Kidney epithelial cell (primary cell): ENCODE measurements at places on chromosomes 11 and 22. TPM values are rescaled to one million over a fixed set of nuclear protein-coding genes. Genes with fewer than 3 reads are reported as not detected.

DNA sequence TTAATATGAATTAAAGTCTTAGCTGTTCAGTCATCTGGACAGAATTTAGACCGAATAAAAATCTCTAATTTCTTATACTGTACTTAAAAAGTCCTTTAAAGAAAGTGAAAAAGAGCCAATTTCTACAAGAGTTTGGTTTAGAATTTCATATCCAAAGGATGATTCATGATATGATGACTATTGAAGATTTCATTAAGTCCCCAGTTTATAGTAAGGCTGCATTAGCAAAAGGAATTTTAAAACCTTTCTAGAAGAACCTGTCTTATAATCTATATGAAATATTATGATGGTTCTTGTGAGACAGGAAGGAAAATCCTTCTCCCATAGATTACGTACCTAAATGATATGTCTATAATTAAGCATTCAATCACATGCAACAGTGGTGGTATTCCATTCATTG lies 34.8 kb downstream of the TSG101 start:
- DNase-seq, result no peak

GRCh38 chr11:104524254-104524653 lies 360.3 kb upstream of the PDGFD start:
- DNase-seq, result no peak

- DNase-seq, result no peak
These were observed 3.6 kb downstream of the C11orf68 start for GRCh38 chr11:65915101-65915820.

DNA sequence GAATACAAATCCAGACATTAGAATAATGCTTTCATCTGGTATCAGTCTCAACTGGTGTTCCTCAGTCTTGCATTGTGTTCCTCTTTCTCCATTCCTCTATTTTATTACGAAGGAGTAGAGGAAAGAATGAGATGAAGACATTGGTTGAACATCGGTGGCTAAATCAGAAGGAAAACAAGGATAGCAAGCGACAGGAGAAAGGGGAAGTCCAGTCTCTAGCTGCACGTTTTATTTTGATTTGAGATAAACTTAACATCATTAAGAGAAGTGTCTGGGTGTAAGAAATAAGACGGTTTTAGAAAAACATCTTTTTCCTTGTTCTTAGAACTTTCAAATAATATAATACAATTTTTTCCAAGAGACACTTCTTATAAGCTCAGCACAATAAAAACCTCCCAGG lies 6.2 kb downstream of the SOX6 start:
- no peak for DNase-seq

- DNase-seq, result no peak
These were observed 55.4 kb upstream of the CYP2D6 start for GRCh38 chr22:42185915-42186439.

GRCh38 chr11:7604331-7604955 lies 68.9 kb downstream of the CYB5R2 start:
- no peak for DNase-seq

DNA sequence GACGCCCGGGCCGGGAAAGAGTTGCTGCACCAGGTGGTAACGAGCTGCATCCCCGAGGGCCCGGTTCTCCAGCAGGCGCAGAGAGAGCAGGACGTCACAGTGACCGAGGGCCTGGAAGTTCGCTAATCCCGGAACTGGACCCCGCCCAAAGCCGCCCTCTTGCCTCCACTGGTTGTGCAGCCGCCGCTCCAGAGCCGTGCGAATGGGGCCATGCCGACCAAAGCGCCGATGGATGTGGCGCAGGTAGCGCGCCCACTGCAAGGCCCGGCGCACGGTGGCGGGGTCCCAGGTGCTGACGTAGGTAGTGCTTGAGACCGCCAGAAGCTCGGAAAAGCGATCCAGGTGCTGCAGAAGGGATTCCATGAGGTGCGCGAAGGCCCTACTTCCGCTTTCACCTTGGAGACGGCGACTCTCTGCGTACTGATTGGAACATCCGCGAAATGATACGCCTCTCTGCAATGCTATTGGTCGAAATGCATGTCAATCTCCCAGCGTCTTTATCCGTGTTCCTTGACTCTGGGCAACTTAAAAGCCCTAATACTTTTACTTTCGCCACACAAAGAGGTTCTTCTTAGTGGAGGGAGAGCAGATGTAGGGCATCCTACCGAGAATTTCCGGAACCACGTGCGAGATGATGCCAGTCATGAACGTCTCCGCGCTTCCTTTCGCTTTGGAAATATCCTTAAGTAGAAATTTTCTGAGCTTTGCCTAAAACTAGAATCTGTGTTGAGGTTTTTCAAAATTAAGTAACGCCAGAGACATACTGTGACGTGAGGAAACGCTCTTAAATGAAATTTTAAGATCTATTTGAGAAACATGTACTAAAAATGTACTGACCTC lies at the start of gene FANCF:
FANCF (minus strand) TSS at position 376 of the 840 bp plus-strand sequence; CDS start at position 363, 13 bp downstream.
- DNase-seq, result peak; percentile 90

DNA sequence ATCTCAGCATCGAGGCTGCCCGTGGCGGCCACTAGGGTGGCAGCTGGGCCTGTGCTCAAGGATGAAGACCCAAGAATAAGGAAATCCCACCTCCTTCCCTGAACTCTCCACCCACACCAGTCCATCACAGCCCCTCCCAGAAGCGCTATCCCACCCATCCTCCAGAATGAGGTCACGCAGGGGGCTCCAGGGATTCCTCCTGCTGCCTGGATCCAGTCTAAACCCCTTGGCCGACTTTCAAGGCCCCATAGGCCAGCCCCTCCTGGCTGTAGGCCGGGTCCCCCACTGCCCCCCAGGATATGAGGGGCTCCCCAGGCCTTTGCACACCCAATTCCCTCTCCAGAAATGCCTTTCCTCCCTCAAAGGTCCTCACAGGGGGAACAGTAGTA lies 19.0 kb upstream of the SCGB1A1 start:
- no peak for DNase-seq

- no peak for DNase-seq
These were observed 65.3 kb upstream of the TENM4 start for GRCh38 chr11:79506124-79506523.

GRCh38 chr11:114607753-114608459 lies 12.3 kb upstream of the NXPE4 start:
- DNase-seq, result no peak

- no peak for DNase-seq
These were observed 4.9 kb downstream of the RGL4 start for GRCh38 chr22:23695571-23696325.

DNA sequence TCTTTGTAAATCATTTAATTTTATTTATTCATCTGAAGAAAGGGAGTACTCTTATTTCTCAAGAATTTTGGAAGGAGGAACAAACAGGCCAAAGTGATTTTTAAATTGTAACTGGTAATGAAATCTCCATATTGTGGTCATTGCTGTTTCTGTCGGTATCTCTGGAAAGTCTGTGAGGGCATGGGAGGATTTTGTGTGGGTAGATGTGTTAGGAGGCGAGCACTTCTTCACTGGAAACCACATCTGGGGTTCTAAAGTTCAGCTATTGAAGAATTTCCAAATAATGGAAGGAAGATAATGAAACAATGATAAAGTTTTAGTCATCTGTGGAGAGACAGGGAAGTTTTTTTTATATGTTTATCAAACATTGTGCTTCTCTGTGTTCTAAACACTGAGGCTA lies 6.6 kb downstream of the TRIM34 start:
- DNase-seq, result no peak

DNA sequence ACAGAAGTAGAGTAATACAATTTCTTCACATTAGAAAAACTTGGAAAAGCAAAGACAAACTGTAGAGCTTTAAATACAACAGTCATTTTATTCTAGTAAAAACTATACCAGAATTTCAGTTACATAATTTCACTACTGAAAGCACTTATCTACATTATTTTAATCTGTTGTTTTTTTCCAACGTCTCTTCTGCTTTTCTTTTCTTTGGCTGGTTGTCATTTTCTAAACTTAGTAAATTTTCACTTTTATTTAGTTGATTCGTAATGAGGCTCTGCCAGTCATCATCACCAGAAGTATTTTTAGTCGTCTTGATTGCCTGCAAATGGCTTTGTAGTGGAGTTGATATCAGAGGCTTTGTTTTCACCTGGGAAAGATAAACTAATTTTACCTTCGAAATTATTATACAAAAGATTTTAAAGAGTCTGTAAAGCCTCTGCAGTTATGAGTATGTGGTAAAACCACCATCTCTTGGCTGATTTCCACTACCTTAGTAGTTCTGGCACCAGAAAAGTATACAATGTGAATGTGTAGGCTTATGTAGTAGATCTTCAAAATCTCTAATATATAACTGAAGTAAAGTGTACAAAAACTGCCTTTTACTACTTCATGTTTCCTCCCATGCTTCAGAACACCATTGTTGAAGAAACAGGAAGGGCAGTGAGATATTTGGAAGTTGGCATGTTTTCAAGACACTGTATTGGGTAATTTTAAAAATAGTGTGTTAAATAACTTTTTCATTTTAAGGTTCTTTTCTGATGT lies 19.2 kb downstream of the EIF3M start:
- DNase-seq, result no peak

DNA sequence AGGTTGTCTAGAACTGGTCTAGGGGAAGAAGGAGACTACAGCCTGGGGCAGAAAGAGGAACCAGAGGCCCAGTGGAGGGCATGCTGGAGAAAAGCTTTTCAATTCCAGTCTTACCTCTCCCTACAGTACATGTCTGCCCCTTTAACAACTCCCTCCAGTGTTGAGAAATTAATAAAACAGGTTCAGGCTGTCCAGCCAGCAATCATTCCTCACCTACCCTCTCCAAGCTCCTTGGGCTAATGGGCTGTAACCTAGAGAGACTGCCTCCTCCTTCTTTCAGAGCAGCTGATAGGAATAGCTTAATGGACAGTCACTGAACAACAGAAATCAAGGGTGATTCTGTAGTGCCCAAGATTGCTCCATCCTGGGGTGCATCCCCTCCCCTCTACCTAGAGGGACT lies 8.8 kb downstream of the SLC35F2 start:
- DNase-seq, result no peak

DNA sequence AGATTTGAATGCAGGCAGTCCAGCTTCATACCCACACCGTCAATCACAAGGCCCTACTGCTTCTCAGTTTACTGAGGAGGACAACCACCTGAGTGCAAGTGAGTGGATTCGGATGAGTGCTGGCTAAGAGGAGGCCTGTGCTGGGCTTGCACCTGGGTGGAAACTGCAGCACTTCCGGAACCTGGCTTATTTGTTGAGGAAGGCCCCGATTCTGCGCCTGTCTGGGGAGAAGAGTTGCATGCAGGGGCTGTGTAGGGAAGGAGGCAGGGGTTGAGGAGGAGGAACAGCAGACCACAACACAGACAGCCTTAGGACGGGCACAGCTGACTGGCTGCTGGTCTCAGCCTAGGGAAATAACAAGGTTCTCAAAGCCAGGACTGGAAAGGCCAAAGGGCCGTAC lies 20.8 kb downstream of the ABTB2 start:
- no peak for DNase-seq

- no peak for DNase-seq
These were observed 26.6 kb downstream of the GRIA4 start for GRCh38 chr11:105636496-105636895.

DNA sequence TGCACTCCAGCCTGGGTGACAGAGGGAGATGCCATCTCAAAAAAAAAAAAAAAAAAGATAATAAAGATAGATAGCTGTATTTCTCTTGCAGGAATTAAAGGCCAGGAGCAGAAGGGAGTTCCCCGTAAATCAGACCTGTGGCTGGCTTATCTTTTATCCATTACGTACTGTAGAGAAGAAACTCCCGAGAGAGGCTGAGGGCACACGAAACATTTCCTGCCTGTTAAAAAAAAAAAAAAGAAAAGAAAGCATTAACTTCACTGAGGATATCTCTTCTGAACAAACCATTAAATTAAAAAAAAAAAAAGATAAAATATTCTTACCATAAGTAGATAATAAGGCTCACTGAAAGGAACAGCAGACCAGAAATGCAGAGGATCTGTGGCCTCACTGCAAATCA lies 22.5 kb downstream of the P4HA3 start:
- no peak for DNase-seq

- no peak for DNase-seq
These were observed 15.1 kb downstream of the MRGPRF start for GRCh38 chr11:68997995-68998348.

GRCh38 chr22:28246397-28246796 lies 327.3 kb upstream of the PITPNB start:
- no peak for DNase-seq

DNA sequence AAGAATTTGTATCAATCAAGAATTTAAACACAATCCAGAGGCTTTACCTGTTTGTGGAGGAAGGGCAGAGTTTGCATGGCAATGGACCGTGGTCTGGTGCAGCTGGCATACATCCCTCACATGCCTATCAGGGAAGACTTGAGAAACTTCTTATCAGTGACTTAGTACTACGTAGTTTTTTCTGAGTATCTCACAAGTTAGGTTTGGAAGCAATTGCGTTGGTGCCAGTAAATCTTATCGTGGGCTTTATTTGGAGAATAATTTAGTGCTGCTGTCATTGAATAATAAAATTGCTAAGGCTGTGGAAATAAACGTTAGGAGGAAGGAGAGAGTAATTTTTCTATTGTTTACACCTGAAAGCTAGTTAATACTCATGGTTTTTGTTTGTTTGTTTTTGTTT lies 72.3 kb downstream of the PRMT3 start:
- no peak for DNase-seq

DNA sequence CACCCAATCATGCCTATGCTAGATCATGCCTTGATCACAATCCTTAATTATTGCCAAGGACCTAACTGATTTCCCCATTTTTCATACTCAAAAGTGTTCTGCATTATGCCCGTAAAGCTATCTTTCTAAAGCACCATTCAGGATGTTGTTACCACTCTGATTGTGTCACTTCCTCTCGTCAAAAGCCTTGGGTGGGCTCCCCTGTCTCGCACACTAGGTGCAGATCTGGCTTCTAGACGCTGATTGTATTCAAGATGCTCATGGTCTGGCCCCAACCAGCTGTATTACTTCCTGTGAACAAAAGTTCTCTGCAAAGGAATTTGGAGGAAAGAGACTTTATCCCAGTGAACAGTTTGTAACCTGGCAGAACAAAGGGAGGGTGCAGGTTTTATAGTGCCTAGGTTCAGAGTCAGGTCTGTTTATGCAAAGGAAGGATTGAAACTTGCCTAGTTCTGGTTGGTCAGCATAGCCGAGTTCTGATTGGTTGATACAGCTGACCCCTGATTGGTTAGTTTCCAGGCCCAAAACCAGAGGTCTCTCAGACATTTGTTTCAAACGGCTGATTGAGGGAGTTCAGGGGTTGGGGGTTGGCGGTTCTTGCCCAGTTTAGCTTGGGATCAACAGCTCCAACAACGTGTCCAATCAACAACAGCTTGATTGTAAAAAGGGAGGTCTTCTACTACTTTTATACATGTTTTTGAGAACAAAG lies 25.4 kb downstream of the ATG13 start:
- DNase-seq, result no peak

GRCh38 chr11:19713196-19714021 lies 772 bp downstream of the NAV2 start:
- no peak for DNase-seq

Gene OR51B5
- not detected in 2 replicates for total RNA-seq

Gene OR8D4
- not detected in 2 replicates for total RNA-seq

Gene CHST1
- total RNA-seq, result 0.88 and 2.3 TPM in 2 replicates

Gene MOV10L1
- 0.21 and 1.7 TPM in 2 replicates for total RNA-seq

Gene C11orf42
- not detected in 2 replicates for total RNA-seq

Gene LRRC56
- total RNA-seq, result 1.6 and 1.9 TPM in 2 replicates

Gene PGA5
- total RNA-seq, result not detected in 2 replicates

Gene OR4C16
- not detected in 2 replicates for total RNA-seq
